ENCODE measurements at places on chromosomes 4 and X.

DNA sequence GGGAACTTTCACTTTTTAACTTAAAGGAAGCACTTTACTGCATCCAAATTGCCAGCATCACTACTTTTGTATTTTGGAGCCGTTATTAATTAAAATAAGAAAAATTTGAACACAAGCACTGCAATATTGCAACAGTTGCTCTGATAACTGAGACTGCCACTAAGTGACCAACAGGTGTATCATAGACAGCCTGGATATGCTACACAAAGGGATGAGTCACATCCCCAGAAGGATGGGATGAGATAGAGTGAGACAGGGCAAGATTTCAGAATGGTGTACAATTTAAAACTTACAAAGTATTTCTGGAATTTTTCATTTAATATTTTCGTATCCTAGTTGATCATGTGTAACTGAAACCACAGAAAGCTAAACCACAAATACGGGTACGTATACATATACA is 204.1 kb downstream of the MAPK10 start:
- no peak for DNase-seq

GRCh38 chrX:153568451-153569011 is 30.4 kb downstream of the CCNQ start:
- no peak for DNase-seq

DNA sequence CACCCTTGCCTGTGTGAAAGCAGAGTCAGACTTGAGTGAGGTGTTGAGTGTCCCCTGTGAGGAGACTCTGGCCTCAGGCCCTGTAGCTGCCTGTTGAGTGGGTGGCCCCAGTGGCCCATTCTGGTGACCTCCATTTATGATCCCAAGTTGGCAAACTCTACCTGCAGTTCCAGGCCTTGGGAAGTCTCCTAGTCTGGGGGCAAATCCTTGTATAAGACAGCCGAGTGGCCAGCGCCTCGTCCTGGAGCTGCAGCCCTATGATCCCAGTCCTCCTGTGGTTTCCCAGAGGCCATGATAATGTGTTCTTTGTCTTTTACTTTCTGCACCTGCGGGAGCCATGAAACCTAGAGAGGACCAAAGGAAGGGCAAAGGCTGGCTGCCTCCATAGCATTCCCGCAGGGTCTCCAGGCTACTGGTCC is 58.7 kb downstream of the NBDY start:
- DNase-seq: peak; percentile 10

GRCh38 chr4:1503583-1504471 is 97.6 kb upstream of the NKX1-1 start:
- DNase-seq: peak; percentile 10

- no peak for DNase-seq
Measured at GRCh38 chr4:108337923-108338322, 169.2 kb upstream of the LEF1 start.

- DNase-seq: peak; percentile 62
Measured at GRCh38 chr4:184453365-184454160, 20.8 kb downstream of the IRF2 start.

GRCh38 chrX:103250977-103251376 is 4.0 kb downstream of the TCEAL8 start:
- DNase-seq: no peak

GRCh38 chr4:151417164-151417571 is 8.2 kb downstream of the FHIP1A start:
- no peak for DNase-seq

DNA sequence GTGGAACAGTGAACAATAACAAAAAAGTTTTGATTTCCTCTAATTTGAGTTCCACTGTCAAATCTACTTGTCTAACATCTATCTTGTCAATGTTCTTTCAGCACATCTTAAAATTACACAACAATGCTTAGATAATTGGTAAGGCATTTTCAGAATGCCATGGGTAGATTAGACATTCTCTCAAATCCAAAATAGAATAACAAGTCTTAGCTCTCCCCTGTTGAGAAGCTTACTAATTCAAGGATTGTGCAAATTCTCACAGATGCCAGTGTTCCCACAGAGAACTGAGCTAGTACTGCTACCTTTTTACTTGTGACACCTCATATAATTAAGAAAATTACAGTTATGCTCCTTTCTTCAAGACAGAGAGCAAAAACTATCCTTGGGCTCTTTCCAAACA is 2442.0 kb downstream of the PCDH7 start:
- no peak for DNase-seq

DNA sequence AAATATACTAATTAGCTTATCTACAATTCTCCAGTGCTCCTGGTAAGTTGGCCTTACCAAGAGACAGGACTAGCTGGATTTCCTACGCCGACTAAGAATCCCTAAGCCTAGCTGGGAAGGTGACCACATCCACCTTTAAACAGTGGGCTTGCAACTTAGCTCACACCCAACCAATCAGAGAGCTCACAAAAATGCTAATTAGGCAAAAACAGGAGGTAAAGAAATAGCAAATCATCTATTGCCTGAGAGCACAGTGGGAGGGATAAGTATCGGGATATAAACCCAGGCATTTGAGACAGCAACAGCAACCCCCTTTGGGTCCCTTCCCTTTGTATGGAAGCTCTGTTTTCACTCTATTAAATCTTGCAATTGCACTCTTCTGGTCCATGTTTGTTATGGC is 1025.0 kb downstream of the RAB28 start:
- no peak for DNase-seq

- no peak for DNase-seq
Measured at GRCh38 chr4:163866728-163867315, 372.3 kb downstream of the TMA16 start.

DNA sequence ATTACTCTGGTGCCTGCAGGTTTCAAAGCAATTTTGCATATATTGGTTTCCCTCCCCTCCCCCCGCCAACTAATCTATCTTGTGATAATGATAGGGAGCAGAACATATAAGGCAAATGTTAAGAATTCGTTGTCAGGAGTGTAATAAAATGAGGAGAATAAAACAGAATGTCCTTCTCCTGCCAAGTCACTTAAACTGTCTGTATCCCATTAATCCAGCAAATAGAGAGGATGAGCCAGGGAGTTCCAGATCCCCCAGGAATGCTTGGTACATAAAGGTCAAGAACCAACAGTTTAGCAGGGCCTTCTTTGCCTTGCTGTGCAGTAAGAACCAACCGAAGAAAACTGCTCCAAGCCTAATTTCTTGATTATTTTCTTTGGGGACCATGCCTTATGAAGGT is 141.4 kb downstream of the AMELX start:
- no peak for DNase-seq

- peak; percentile 24 for DNase-seq
Measured at GRCh38 chrX:46649421-46650260, 76.1 kb downstream of the CHST7 start.

GRCh38 chrX:86121916-86122315 is 26.3 kb upstream of the DACH2 start:
- DNase-seq: no peak

DNA sequence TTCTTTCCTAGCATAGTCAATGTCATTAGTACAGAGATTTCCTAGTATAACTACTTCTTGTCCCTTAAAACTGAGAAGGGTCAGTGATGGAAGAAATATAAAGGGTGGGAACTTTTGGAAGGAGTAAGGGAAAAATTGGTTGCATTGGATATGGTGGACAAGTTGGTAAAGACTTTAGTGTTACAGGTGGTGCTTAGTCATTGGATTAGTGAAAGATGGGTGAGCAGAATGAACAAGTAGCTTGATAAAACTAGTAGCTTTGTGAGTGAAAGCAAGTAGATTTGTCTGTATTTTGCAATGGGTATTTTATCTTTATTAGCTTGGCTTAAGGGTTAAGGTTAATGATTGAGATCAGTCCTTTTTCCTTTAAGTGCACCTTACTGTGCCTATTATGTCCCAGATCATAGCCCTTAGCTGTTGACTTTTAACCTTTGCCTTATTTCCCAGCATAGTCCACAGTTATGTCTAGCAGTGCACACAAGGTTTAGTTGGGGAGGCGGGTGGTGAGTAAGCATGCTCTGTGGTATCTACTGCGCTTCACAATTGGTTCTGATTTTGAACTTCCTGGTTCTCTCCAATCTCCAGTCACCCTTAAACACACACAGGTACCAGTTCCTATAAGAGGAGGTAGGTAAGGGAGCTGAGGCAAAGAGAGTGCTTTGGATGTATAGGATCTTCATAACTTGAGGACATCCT is 9.5 kb downstream of the WDR44 start:
- no peak for DNase-seq

GRCh38 chr4:123421227-123421936 is 24.8 kb downstream of the SPRY1 start:
- no peak for DNase-seq

- DNase-seq: no peak
Measured at GRCh38 chrX:65705439-65705838, 38.0 kb downstream of the MSN start.

DNA sequence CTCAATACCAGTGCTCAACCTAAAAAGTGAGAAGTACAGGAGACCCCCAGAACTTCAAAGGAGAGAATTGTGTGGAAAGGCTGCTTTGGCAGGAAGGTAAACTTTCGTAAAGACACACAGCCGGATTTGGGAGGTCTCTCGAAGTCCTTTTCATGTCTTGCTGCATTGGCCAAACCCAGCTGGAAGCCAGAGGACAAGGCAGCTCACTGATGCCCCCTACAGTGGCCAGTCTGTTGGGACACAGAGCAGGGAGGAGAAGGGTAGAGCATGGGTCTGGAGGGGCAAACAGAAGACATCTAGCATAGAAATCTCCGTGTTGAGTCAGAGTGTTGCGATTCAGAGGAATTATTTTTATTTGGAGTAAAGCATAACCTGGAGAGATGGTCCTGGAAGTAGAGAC is 198.9 kb downstream of the ANK2 start:
- no peak for DNase-seq

- no peak for DNase-seq
Measured at GRCh38 chr4:12492730-12493393, 991.3 kb downstream of the RAB28 start.

DNA sequence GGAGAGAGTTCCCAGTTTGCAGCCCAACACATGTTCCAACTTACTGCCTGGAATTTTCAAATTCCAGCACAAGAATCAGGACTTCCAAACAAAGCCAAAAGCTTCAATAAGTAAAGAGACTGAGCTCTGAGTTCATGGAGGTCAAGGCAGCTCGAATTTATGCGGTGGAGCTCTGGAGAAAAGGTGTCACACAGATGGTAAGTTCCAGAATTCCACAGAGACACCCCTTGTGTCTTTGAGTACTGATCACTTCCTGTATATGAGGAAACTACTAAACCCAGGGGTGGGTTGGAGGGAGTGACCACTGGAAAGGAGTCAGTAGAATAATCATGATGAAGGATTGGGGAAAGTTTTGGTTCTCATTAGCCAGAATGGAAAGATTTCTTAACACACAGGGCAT is 118.5 kb upstream of the GUCY1A1 start:
- no peak for DNase-seq

GRCh38 chr4:54513204-54513603 is 144.6 kb upstream of the KIT start:
- no peak for DNase-seq

GRCh38 chrX:34371754-34372153 is 239.6 kb upstream of the FAM47A start:
- no peak for DNase-seq

DNA sequence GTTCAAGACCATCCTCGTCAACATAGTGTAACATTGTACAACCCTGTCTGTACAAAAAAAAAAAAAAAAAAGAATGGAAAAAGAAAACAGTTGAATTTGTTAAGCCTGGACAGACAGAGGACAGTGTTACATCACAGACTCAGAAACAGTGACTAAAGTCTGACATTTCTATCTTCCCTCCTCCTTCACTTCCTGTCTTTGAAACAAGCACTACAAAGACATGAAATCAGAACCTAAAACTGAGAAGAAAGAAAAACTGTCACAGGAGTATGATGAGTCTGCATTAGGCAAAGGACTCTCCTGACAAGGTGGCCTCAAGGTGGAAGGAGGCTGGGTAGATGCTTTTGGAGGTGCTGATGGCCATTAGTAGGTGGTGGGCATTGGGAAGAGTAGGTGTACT is 126.7 kb downstream of the RBM47 start:
- no peak for DNase-seq

DNA sequence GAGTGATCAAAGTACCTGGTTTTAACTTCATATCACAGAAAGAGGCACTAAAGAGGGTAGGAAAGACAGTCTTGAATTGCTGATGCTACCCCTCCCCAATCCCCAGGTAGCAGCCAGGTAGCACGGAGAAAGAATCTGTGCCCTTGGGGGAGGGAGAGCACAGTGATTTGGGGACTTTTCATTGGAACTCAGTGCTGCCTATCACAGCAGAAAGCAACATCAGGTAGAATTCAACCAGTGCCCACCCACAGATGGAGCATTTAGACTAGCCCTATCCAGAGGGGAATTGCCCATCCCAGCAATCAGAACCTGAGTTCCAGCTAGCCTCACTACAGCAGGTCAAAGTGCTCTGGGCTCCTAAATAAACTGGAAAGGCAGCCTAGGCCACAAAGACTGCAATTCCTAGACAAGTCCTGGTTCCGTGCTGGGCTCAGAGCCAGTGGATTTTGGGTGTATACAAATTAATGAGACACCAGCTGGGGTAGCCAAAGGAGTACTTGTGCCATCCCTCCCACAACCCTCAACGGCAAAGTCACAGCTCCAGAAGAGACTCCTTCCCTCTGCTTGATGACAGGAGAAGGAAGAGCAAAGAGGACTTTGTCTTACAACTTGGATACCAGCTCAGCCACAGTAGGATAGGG is 228.1 kb downstream of the THOC2 start:
- no peak for DNase-seq

DNA sequence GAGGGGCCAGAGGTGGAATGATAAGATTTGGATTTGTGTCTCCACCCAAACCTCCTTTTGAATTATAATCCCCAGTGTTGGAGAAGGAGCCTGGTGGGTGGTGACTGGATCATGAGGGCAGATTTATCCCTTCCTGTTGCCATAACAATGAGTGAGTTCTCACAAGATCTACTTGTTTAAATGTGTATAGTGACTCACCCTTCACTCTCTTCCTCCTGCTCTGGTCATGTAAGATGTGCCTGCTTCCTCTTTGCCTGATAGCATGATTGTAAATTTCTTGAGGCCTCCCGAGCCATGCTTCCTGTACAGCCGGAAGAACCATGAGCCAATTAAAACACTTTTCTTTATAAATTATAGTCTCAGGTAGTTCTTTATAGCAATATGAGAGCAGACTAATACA is 348.6 kb downstream of the AR start:
- DNase-seq: no peak

DNA sequence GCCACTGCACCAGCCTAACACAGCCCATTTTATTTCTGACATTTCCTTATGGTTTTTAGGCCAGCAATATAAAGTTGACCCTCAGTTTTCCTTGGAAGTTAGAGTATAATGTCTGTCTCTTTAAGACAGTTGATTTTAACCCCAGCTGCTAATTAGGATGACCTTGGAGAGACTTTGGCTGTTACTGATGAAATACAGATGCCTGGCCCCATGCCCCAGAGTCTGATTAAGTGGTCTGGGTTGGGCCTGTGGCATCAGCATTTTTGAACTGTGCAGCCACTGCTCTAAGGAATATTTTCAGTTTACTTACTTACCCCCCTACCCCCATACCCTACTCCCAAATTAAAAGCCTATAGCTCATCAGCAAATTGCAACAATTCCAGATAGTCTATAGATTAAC is 85.8 kb downstream of the DCLK2 start:
- no peak for DNase-seq
